GOT3 (cell line): ENCODE measurements at places on chromosomes 2 and 18.

GRCh38 chr2:144519597-144519933, 354 bp downstream of the ZEB2 start:
- DNase-seq = no peak

GRCh38 chr18:24631243-24632025, 171.0 kb downstream of the HRH4 start:
- no peak for DNase-seq

- DNase-seq = no peak
Measured at GRCh38 chr2:99593692-99594427, 104.0 kb upstream of the REV1 start.

- no peak for DNase-seq
Measured at GRCh38 chr2:3343012-3343411, 34.6 kb downstream of the EIPR1 start.

DNA sequence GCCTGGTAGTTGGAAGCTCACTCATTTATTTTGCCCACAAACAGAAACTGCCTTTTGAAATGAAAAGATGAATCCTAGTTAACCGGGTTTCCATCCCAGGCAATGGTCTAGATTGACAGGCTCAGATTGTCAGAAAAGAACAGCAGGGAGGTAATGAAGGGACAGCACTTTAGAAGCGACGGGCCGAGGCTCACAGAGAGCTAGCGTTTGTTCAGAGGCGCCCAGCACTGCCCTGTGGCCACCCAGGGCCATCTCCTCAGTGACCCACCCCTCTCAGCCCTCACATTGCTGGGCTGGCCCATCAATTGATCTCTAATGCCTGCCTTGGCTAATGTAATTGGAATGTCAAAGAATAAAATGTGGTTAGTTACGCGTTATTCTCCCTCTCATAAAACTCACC, 304.8 kb downstream of the CDCA7 start:
- no peak for DNase-seq

DNA sequence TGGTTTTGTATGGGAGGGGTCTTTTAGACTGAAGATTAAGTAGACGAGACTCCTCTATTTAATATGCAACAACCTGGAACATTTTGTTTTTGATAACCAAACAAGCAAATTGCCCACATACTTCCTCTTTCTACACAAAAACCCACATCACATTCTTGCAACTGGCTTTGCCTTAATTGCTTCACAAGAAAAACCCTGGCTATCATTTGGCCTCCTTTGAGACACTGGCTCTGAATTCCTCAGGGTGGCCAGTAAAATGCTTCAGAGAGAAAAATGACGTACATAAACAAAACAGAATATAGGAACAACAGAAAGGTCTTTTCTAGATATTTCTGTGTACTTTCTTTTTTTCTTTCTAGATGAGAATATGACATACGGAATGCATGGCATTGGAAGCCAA, 103.0 kb downstream of the TRIB2 start:
- DNase-seq = no peak

GRCh38 chr2:15178946-15179345, 382.2 kb downstream of the NBAS start:
- no peak for DNase-seq

DNA sequence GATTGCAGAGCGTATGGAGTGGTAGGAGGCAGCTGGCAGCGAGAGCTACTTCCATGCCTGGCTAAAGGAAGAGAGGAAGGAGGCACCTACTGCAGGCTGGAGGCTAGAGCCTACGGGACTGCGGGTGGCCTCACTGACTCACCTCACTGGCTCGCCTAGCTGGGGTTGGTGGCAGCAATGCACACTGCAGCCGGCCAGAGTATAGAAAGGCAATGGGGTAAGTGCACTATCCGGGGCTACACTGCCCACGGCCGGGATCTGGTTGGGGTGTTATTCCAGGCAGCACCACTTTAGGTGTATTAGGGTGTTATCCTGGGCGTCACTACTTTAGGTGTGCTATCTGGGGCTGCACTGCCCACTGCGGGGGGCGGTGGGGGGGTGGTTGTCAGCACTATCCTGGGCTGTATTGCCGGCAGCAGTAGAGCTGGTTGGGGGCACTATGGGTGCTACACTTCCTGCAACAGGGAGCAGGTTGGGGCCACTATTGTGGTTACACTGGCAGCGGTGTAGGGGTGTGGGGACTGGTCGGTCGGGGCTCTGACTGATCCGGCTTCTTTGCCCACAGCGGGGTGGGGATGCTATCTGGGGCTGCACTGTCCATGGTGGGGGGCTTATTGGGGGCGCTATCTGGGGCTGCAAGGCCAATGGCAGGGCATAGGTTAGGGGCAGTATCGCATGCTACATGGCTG, 33.3 kb upstream of the ANKRD62 start:
- DNase-seq = no peak

DNA sequence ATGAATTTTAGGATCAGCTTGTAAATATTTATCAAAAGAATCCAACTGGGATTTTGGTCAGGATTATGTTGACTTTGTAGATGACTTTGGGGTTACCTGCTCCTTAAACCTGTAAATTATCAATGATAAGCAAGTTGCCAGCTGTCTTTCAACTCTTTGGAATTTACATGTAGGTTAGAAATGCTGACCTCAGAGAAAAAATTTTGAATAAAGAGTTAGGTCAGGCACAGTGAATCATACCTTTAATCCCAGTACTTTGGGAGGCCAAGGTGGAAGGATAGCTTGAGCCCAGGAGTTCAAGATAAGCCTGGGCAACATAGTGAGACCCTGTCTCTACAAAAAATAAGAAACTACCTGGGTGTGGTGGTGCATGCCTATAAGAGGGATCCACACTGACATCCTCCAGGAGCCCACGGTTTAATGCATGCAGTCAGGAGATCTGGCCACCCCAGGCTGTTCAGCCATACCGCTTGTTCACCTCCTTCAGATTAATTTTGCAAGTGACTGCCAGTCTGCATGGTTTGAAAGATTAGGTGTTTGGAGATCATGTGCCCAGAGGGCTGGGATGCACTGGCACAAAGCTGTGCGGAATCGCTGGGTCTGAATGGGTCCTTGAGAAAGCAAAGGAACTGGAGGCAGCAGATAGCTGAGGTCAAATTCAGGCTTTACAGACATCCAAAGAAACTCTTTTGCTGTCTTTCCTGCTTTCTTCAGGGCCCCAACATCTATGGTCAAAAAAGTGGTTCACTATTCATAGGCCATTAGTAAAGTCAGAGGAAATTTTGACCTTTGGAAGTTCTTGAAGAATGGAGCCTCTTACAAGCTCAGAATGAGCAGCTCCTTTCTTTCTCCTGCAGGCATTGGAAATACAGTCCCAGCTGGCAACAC, 83.4 kb upstream of the TXNDC2 start:
- no peak for DNase-seq

- no peak for DNase-seq
Measured at GRCh38 chr2:99771681-99772333, 282.0 kb upstream of the REV1 start.

DNA sequence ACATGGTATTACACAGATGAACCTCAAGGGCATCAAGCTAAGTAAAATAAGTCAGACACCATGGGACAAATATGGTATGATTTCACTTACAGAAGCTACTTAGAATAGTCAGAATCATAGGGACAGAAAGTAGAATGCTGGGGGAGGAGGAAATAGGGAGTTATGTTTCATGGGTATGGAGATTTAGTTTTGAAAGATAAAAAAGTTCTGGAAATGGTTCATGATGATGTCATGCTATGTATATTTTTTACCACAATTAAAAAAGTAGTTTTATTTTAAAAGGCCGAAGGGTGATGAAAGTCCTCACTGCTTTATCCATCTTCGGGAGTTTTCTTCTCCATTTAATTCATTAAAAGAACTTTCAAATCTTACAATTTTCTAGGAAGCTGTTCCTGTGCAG, 181.9 kb downstream of the CALCRL start:
- no peak for DNase-seq

DNA sequence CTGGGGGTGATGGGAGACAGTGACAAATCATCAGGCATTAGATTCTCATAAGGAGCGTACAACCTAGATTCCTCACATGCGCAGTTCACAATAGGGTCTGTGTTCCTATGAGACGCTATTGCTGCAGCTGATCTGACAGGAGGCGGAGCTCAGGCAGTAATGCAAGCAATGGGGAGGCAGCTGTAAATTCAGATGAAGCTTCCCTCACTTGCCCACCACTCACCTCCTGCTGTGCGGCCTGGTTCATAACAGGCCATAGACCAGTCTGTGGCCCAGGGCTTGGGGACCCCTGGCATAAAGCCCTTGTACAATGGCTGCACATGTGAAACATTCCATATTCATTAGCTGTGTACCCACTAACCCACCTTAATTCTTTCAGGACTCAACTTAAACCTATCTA, 18.0 kb downstream of the NMUR1 start:
- no peak for DNase-seq

- no peak for DNase-seq
Measured at GRCh38 chr2:20722592-20723240, 55.8 kb downstream of the GDF7 start.

- DNase-seq = peak; percentile 2
Measured at GRCh38 chr2:30208453-30208852, 22.9 kb upstream of the LBH start.

- no peak for DNase-seq
Measured at GRCh38 chr2:61885896-61886603, 2.4 kb downstream of the CCT4 start.

DNA sequence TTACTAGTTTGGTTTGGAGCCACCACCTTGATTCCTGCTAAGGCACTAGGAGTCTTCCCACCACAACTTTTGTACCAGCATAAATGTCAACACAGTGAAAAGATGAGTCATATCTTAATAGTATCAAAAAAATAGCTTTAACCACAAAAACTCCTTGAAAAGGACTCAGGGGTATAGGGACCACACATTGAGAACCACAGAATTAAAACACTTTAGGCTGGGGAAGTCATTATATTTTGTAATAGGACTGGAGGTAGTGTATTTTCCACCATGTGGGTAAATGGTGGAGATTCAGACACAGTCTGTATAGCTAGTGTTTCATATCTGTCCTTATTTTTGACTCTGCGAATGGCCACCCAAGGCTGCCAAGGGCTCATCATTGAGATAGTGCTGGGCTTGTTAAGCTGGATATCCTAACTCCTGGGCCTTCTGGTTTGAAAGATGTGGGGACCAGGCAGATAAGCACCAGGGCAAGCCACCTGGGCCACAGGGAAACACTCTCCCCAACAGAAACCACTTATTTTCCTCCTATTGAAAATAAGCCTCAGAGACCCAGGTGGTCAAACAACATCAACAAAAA, 19.1 kb upstream of the FHL2 start:
- no peak for DNase-seq

DNA sequence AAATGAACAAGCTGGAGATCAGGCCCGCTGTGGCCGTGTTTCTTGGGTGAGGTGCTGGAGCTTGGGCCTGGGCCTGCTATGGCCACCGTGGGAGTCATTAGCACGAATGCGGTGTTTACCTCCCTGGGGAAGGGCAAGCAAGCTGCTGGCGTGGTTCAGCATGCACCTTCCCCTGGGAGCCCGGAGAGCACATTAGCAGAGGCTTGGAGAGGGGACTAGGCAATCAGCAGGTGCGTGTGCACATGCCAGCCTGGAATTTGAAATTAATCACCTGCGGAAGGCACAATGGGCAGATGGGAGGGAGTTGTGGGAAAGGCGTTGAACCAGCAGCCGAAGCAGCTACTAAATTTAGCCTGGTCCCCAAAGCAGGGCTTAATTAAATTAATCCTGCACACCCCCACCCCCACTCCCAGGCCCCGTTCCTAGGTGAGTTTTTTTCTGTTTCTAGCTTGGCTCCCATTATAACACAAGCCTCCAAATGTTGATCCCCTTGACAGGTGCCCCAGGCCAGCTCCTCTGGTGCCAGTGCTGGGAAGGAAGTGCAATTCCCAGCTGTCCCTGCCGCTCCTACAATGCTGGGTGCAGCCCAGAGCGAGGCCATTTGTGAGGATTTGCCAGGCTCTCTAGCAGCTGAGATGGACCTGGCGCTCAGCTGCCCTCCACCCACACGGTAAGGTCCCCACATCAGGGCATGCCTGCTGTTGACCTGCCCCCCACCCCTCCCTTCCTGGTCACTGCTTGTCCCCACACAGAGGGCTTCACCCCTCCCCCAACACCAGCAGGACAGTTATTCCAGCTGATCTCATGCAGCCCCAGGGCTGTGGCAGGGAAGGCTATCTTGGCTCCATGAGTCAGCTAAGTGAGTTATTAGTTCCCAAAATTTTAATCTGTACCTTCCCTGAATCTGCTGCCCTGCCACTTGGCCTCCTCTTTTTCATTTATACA, 115.0 kb downstream of the ZBTB7C start:
- no peak for DNase-seq

DNA sequence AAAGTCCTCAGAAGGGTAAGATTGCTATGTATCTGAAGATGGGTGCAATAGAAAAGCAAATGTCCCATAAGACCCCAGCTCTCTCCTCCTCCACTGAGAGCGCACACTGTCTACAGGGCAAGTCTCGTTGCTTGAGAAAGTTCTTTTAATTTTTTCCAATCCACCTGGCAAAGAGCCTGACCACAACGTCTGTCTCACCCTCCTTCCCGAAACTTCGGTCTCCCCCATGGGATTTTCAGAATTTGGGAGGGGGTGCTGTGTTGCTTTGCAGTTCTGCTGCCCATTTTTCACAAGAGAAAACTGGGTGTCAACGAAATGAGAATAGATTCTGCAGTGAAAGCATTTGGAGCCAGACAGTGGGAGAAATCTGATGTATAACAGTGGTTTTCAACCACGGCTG, 40.4 kb downstream of the SERTAD2 start:
- no peak for DNase-seq

DNA sequence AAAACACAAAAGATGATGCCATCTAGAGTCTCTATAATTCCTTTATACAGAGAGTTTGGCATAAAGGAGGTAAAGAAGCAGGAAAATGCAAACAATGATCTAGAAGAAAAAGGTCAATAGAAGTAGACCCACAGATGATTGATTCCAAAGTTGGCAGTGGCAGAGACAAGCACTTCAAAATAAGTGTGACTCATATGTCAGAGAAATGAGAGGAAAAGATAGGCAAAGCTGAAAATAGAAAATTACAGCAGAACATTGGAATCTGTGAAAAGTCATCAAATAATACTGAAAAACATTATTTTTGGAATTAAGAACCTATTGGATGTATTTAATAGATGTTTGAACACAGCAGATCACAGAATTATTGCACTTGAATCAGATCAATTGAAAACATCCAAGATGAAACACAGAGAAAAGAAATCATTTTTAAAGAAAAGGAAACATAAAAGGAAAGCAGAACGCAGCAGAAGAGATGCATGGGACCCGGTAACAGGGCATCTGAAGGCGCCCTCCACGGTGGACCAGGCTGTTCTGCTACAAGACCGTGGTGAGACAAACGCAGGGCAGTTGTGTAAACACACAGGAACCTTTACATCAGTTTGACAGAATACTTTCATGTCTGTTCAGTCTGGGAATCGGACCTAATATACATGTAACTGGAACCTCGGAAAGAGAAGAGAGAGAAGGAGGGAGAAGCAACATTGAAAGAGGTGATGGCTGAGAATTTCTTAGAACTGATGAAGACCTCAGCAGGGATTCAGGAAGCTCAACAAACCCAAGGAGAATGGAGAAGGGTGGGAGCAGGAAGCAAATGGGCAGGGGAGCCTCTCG, 74.6 kb upstream of the GPC1 start:
- no peak for DNase-seq

GRCh38 chr18:58284699-58285448, 240.8 kb downstream of the NEDD4L start:
- DNase-seq = no peak

- no peak for DNase-seq
Measured at GRCh38 chr2:150107816-150108215, 379.7 kb downstream of the RND3 start.

GRCh38 chr2:218272531-218273212, 2.4 kb downstream of the PNKD start:
- DNase-seq = peak; percentile 63

- no peak for DNase-seq
Measured at GRCh38 chr2:10356439-10356811, 53.7 kb downstream of the HPCAL1 start.

GRCh38 chr18:70382017-70382416, 93.2 kb downstream of the SOCS6 start:
- no peak for DNase-seq
